CD8-positive, alpha-beta memory T cell (primary cell): ENCODE measurements at places on chromosomes 13 and 19.
A peak's percentile ranks its signal among the peaks of the same experiment; 100 is the strongest.

- DNase-seq = no peak
Observed at GRCh38 chr13:100675661-100676129, 1.1 kb upstream of the TMTC4 start.

DNA sequence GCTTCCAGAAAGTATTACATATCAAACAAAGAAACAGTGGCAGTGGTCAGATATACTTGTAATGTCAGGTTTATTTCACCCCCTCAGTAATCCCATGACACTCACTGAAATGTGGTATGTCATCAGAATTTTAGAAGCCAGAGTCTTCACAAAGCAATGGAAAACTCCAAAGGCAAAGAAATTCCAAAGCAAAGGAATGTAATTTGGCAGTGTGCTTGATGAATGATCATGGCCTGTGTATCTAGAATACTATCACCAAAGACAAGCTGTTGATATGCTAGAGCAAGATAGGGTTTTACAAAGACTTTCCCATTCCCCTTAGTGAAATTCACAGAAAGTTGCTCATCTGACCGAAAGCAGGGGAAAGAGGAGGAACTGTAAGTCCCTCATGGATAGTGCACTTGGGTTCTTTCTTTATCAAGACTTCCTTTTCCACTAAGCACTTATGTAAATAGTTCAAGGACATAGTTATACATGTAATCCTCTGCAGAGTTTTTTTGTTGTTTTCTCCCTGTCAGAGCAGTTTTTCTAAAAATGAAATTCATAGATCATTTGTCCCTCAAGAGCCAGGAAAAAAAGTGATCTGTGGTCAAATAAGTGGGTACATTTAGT is 243.4 kb downstream of the NHLRC3 start:
- no peak for DNase-seq

DNA sequence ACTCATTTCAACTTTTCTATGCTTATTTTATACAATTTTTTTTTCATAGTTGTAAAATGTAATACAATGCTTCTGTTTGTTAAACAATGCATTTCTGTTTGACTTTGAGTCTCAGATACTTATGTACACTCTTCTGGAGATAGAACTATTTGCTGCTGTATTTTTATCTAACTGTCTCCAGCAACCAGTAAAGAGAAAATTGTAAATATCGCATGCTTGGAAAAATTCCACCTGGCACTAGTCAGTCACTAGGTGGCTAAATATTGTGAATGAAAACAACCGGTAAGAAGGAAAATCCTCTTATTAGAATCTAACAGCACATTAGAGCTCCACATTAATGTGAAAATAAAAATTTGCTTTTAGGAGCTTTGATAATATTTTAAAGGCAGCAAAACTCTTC is 876.5 kb downstream of the PCDH9 start:
- no peak for DNase-seq

DNA sequence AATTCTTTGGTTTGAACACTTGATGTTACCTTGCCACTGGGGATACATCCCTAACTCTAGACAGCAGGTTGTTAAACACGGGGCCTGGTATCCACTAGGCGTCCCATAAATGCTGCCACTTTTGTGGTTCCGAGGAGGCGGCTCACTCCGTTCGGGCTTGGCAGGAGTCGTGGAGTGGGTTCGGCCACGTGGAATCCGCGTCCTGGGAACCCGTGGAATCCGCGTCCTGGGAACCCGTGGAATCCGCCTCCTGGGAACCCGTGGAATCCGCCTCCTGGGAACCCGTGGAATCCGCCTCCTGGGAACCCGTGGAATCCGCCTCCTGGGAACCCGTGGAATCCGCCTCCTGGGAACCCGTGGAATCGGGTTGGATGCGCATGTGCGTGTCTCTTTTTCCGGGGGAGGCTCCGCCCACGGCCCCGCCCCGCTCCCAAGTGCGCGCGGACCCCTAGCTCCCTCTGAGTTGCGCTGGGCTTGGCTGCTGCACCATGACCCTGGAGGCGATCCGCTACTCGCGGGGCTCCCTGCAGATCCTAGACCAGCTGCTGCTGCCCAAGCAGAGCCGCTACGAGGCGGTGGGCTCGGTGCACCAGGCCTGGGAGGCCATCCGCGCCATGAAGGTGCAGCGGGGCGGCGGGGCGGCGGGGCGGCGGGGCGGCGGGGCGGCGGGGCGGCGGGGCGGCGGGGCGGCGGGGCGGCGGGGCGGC is at the start of gene MRI1:
TSS of gene MRI1 (plus strand) at position 422 of the 707 bp plus-strand sequence. CDS start at position 489, 67 bp downstream.
- peak; percentile 48 for DNase-seq

GRCh38 chr13:101955764-101956163 is 446.1 kb downstream of the FGF14 start:
- no peak for DNase-seq
